ENCODE measurements at places on chromosomes 11 and 22.

GRCh38 chr11:18771266-18772035, 20.1 kb downstream of the PTPN5 start:
- no peak for DNase-seq

DNA sequence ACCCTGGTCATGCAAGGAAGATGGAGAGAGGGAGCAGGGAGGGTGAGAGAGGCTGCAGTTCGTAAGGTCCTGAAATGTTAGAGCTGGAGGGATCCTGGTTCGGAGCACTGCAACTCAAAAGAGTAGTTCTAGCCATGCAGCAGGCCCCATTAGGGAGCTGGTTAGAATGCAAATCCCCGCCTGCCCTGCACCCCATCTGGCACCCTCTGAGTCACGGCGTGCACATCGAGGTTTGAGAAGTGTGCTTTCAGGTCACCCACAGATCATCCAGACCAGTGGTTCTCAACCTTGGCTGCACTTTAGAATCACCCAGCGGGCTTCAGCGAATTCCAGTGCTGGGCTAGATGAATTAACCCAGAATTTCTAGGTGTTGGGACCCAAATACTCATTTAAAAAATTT, 48.2 kb downstream of the ST3GAL4 start:
- DNase-seq = no peak

DNA sequence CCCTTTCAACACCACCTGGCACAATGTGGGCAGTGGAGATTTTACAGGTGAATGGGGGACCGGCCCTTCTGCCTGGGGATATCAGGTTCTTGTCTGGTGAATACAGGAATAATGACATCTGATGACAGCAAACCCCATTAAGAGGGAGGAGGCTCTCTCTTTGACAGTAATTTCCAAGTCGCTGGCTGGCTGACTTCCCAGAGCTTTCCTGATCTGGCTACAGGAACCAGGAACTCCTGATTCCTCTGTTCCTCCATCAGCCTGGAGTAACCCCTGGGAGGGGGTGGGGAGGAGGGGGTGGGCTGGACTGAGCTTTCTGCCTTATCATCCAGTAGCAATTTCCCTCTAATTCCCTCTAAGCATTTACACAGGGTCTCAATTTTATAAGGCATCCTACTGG, 3.7 kb upstream of the MIEF1 start:
- no peak for DNase-seq

GRCh38 chr11:113529606-113530005, 54.4 kb upstream of the DRD2 start:
- no peak for DNase-seq

DNA sequence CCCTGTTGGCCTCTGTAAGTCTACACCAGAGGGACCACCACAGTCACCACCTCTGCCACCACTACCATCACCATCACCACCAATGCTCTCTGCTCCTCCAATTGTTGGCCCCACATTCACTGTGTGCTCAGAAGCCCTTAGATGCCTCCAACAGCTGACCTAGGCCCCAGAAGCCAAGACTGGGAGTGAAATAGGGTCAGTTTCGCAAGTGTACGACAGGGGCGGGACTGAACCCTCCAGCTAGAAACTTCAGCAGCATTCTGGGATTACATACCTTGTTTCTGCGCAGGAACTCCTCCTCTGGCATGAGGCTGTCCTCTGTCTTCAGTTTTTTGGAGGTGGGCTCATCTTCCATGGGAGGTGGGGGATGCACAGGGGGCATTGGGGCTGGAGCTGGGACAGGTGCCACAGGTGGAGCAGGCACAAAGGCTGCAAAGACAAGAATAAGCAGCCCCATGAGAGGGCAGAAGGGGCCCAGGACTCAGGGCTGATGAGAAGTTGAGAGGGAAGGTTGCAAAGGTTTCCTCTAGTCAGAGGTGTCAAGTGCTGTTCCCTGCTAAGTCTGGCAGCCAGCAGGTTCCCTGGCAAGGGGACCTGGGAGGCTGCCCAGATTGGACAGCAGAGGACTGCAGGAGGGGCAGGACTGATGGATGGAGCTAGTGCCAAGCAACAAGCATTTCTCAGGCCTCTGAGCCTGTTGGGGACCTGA, 10.2 kb upstream of the TBC1D10A start:
- DNase-seq = no peak

Data from D341Med (cell line).